ENCODE measurements at places on chromosomes 6 and 20.

DNA sequence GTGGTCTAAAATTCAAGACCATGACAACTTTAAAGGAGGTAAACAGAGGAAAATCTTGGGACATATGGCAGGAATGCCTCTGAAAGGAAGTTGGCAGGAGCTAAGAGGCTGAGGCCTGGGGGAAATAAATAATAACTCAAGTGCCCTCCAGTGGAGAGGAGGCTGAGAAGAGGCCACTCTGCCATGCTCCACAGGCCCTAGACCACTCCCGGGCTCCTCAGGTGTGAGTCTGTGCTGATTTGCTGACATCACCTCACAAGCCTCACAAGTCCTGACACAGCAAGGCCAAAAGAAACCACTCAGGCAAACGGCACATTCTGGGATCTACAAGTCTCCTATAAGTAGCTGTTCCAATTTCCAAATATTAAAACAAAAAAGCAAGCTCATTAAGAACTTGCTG, 91.0 kb upstream of the RIPOR2 start:
- H3K36me3 ChIP-seq, result no peaks in the 10 kb centered on the region
- no peaks in the 10 kb centered on the region for H3K27me3 ChIP-seq
- no peak overlapping the region for H3K4me3 ChIP-seq
- peaks cover 53% of the 10 kb centered on the region for H3K4me1 ChIP-seq

DNA sequence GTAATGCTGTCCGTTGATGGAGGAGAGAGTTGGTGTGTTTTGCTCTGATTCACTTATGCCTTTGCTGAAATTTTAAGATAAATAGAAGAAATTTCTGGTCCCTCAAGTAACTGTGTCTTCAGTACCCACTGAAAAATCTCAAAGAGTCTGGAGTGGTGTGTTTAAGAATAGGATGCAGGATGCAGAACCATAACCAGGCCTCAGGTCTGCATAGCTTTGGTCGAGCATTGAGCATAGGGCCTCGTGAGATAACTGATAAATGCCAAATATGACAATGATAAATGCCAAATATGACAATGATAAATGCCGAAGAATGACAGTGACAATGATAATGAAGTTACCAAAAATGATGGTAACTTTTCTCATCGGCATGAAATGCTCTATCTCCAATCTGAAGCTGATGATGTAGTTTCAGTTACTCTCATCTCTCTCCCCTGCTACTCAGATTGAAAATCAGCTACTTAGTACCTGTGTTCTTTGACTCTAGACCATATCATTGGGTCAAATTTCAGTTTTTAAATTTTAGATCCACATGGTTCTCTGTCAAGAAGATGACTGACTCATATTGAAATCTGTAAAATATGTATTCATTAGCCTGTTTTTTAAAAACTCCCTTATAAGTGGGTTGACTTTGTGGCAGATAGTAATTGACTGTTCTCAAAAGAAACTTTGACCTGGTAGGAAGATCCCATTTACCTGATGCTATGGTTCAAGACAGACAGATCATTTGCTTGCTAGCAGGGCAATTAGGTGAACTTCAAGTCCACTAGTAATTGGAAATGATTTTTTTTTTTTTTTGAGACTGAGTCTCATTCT, 96.6 kb downstream of the SLC16A10 start:
- no peaks in the 10 kb centered on the region for H3K36me3 ChIP-seq
- no peak for DNase-seq
- no peaks in the 10 kb centered on the region for H3K27me3 ChIP-seq
- no peak overlapping the region for H3K4me3 ChIP-seq
- H3K4me1 ChIP-seq, result no peaks in the 10 kb centered on the region

- H3K27me3 ChIP-seq, result no peaks in the 10 kb centered on the region
- DNase-seq, result no peak
These were observed 106.3 kb downstream of the SESN1 start for GRCh38 chr6:108988296-108988695.

DNA sequence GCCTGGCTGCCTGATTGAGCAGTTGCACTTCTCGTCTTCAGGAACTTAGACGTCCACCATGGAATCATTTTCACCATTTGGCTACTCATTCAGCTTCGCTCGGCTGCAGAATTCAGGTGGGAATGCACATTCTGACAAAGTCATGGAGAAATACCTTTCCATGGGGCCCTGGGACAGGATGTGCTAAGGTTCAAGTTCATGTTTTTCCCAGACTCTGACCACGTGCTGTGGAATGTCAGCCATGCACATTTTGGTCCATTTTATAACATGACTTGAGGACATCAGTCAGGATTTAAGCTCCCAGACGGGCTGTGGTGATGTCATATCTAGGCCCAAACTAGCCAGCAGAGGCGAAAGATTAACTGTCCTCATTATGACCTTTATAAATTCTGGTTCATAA, 205.3 kb downstream of the TBXT start:
- no peaks in the 10 kb centered on the region for H3K36me3 ChIP-seq
- H3K27me3 ChIP-seq, result no peaks in the 10 kb centered on the region
- no peak overlapping the region for H3K27ac ChIP-seq

DNA sequence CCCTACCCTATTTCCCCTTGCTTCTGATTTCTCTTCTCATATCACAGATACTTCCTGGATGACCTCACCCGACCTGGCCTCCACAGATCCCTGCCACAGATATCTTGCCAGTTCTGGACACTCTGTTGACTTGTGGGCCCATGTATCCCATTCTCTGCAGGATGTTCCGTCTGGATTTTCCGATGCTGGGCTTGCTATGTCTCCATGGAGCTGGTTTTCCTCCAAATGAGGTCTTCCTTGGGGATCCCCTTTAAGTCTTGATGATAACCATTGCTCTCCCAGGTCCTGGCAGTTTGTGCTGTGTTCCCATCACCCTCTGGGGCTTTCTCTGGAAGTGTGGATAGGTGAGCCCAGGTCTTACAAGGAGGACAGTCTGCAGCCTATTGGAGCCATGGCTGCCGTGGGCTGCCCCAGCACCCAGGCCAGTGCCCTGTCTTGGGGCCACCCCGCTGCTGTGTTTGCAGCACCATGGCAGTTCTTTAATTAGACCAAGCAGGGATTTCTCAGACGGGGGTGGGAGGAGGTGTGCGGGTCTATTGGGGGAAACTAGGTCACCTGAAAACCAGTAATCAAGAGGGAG, 23.9 kb downstream of the PPP1R16B start:
- peaks cover 68% of the 10 kb centered on the region for H3K36me3 ChIP-seq
- no peak overlapping the region for H3K4me3 ChIP-seq
- peak overlapping the region; percentile 88 for H3K27ac ChIP-seq
- H3K4me1 ChIP-seq, result peaks cover 98% of the 10 kb centered on the region

- no peak overlapping the region for H3K4me3 ChIP-seq
- peaks cover 5% of the 10 kb centered on the region for H3K27me3 ChIP-seq
- H3K36me3 ChIP-seq, result no peaks in the 10 kb centered on the region
- peaks cover 21% of the 10 kb centered on the region for H3K4me1 ChIP-seq
- no peak for DNase-seq
- H3K27ac ChIP-seq, result no peak overlapping the region
These were observed 5.3 kb upstream of the STX11 start for GRCh38 chr6:144144996-144145395.

- H3K27ac ChIP-seq, result no peak overlapping the region
- no peak overlapping the region for H3K4me3 ChIP-seq
- no peaks in the 10 kb centered on the region for H3K4me1 ChIP-seq
- H3K27me3 ChIP-seq, result peaks cover 2% of the 10 kb centered on the region
- no peak for DNase-seq
These were observed 79.4 kb upstream of the NRN1 start for GRCh38 chr6:6085928-6086668.

GRCh38 chr6:133512410-133513016, 271.4 kb downstream of the EYA4 start:
- no peak overlapping the region for H3K27ac ChIP-seq
- no peaks in the 10 kb centered on the region for H3K4me1 ChIP-seq

DNA sequence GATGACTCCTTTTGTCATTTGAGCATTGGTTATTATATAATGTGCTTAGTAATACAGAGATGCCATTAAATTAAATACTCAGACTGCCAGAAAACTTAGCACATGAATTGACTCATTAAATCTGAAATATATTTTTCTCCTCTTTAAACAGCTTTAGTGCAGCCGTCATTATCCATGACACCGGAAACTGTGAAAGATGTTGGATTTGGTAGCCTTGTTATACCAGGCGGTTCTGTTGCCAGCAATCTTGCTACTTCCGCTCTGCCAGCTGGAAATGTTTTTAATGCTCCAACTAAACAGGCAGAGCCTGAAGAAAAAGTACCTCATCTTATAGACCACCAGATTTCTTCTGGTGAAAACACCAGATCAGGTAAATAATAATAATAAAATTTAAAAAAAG, 97.6 kb downstream of the SCAF8 start:
- H3K27ac ChIP-seq, result no peak overlapping the region
- H3K4me1 ChIP-seq, result no peaks in the 10 kb centered on the region
- no peak for DNase-seq
- H3K36me3 ChIP-seq, result peaks cover 22% of the 10 kb centered on the region

GRCh38 chr6:43758617-43759050, 11.4 kb upstream of the VEGFA start:
- no peak overlapping the region for H3K4me3 ChIP-seq
- no peak for DNase-seq
- no peaks in the 10 kb centered on the region for H3K36me3 ChIP-seq
- peaks cover 12% of the 10 kb centered on the region for H3K27me3 ChIP-seq
- H3K27ac ChIP-seq, result no peak overlapping the region
- H3K4me1 ChIP-seq, result peaks cover 5% of the 10 kb centered on the region

DNA sequence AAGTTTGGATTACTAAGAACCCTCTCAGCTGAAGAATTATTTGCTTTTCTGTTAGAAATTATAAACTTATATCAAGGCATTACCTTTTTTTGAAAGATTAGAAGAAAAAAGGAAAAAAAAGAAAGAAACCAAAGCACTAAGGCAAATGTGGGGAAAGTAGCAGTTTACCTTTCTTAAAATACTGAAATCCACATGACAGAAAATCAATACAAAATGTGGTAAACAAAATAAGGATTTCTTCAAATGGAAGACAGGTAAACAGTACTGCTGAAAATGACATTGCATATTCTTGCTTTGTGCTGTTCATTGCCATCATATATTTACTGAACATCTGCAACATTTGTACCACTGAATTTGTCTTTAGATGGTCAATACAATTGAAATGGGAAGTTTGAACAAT, 411.2 kb upstream of the PLCB4 start:
- H3K4me1 ChIP-seq, result no peaks in the 10 kb centered on the region
- no peak for DNase-seq
- no peaks in the 10 kb centered on the region for H3K36me3 ChIP-seq
- H3K4me3 ChIP-seq, result no peak overlapping the region
- H3K27me3 ChIP-seq, result no peaks in the 10 kb centered on the region
- no peak overlapping the region for H3K27ac ChIP-seq
